ENCODE measurements at places on chromosomes 12 and 14.

DNA sequence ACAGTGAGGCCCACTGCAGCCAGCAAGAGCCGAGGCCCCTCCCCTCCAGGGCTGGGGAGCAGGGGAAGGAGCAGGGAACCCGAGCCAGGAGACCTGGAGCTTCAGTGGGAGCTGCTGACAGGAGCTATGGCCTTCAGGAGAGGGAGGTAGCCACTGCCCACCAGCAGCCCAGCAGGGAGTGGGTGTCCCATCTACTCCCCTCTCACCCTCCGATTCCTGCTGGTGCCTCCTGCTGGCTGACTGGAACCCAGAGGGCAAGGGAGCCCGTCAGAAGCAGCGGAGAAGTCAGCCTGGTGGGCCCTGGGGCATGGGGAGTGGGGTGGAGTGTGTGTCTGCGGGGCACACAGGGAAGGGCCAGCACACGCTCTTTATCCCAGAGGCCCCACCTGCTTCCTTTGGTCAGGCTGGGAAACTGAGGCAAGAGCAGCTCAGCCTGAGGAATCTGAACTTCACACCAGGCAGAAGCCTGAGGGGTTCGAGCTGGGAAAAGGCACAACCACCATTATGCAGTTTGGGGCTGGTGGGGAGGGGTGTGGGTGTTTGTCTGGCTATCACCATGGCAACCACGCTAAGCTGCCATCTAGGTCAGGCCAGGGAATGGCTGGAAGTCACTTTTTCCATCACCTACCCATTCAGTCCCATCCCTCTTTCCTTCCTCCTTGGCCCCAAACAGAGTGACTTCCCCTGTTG, 36.8 kb upstream of the PLEKHG6 start:
- no peak for DNase-seq

GRCh38 chr14:50501642-50502041, 30.7 kb downstream of the MAP4K5 start:
- no peak for DNase-seq

DNA sequence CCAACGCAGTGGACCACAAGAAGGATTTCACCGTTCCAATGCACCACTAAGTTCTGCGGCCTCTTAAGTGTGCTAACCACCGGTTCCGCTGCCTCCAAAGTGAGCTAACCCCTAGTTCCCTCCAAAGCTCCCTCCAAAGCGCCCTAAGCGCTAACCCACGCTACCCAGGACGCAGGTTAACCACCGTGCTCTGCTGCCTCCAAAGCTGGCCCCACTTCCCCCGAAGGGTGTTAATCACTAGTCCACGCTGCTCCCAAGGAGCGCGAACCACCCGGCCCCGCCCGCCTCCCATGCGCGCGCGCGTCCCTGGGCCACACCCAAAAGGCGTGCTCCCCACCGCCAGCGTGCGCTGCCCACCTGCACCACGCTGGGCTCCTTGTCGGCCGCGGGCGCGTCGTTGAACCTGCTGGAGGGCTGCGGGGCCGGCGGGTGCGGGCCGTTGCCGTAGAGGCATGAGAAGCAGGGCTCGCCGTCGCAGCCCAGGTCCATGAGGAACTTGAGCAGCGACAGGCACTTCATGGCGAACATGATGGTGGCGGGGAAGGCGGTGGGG, 11.7 kb downstream of the FAM181A start:
- no peak for DNase-seq

- DNase-seq = peak; percentile 65
These were observed 63.1 kb downstream of the ARL6IP4 start for GRCh38 chr12:123043536-123044001.

GRCh38 chr12:23704992-23705943, 244.2 kb downstream of the SOX5 start:
- DNase-seq = no peak

DNA sequence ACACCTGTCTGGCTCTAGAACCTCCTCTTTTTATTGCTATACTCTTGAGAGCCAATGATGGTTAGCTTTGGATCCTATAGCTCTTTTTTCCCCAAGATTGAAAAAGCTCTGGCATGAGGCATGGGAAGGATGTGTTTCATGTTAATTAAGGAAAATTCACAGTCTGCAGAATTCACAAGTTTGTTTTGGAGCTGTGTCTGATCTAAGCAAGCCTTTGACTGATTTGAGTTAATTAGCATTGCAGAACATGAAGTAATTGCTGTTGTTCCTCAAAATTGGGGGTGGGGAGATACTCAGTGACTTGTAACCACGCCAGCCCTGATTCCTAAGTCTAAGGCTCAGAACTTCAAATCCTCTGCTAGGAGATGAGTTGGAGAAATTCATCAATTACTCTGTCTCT, 205.0 kb downstream of the SUDS3 start:
- DNase-seq = no peak

- no peak for DNase-seq
These were observed 25.2 kb downstream of the DAAM1 start for GRCh38 chr14:59213368-59214315.

DNA sequence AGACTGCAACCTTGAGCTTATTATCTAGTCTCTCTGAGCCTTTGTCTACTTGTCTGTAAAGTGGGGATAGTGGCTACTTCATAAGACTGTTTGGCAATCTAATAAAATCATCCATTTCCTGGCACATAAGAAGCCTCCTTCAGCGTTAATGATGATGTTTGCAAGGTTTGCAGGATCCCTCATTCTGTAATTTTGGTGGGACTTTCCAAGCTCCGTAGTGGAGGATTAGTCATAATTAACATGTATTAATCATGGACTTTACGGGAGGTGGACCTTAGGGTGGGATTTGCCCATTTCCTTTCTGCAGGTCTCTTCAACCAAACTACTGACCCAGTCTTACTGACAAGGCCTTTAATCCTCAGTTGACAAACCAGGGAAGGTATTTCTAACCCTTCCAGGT, 66.2 kb downstream of the NTF3 start:
- no peak for DNase-seq

GRCh38 chr14:100317912-100318808, 5.0 kb upstream of the SLC25A47 start:
- peak; percentile 86 for DNase-seq

GRCh38 chr12:119681728-119682638, 14.1 kb downstream of the PRKAB1 start:
- DNase-seq = peak; percentile 44

GRCh38 chr14:29853272-29853671, 74.4 kb downstream of the PRKD1 start:
- DNase-seq = no peak

DNA sequence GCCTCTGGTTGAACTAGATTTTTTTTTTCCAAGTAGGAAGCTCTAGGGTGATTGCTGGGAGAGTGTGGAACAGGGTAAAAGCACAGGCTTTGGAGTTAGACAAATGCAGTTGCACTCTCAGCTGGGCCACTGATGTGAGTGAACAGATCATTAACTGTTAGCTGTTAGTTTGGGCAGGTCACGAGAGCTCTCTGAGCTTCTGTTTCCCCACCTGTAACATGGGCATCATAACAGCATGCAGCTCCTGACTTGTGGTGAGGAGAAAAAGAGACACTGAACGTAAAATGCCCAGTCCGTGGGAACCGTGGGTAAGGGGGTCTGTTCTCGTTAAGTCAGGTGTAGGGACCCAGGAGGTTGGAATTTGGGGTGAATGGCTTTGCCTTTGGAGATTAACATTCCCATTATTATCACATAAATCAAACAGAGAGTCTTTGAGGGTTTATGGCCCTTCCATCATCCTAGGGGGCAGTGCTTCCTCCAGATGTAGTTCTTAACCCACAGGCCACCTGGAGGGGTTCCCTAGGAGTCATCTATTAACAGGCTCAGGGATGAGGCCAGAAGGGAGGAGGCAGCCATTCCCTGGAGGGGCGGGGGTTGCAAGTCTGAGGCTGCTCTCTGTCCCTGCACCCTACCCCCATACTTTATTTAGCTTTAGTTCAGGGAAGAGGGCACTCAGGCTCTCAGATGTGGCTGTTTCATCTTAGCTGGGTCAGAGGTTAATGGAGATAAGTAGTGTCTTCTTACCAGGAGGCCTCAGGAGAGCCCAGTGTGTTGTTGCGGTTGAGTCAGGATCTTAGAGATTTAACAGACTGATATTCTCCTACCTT, 135.2 kb downstream of the DACT1 start:
- no peak for DNase-seq

GRCh38 chr12:91380631-91381030, 198.0 kb upstream of the DCN start:
- no peak for DNase-seq

- no peak for DNase-seq
These were observed 136.3 kb upstream of the TMPO start for GRCh38 chr12:98379106-98379505.

DNA sequence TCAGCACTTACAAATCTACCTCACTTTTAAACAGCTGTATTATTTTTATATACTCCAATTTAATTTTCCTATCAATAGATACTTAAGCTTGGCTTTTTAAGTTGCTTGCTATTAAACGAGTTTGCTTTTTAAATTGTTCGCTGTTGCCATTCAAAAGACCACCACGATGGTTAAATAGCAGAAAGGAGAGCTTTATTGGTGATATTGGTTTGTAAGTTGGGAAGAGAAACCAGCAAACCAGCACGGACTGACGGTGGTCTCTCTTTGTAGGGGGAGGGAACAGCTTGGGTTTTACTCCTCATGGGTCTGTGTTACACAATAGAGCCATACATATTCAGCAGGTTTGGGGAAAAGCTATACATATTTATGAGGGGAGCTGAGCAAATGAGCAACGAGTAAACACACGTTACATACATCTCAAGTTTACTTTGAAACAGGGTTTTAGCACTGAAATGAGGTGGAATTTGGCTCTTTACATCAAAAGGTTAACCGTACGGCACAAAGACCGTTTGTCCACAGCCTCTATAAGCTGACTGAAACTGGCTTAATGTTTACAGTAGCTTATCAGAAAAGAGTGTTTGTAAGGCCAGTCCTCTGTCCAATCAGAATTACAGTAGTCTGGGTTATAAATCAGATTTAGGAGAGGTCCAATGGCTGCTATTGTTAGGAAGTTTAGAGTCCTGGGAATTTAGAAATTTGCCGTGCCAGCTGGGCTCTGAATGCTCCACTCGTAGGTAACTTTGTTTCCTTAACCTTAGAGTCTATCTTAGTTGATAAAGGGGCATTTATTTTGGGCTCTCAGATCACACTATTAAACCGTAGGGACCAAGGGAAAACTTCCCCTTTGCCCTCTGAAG, 69.7 kb upstream of the DHRS4 start:
- no peak for DNase-seq

DNA sequence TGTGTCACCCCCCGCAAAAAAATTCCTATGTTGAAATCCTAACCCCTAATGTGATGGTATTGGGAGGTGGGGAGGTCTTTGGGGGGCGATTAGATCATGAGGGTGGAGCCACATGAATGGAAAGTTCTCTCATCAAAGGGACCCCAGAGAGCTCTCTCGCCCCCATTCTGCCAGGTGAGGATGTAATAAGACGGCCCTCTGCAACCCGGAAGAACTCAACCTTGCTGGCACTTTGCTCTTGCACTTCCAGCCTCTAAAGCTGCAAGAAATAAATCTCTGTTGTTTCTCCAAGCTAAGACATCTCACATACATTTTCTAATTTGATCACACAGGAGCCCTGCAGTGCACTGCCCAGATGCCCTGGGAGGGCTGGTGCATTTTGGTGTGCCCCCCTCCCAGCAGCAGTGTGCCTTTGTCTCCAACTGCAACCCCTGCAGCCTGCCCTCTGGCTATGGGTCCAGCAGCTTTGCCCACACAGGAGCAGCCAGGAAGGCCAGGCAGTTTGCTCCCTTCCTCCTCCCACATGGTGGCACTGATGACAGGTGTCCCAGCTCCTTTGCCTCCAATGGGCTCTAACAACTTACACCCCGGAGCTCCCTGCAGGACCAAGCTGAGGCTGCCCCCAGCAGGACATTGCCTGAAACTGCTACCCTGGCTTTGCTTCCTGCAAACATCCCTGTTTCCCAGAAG, 59.3 kb downstream of the C14orf132 start:
- DNase-seq = peak; percentile 49

DNA sequence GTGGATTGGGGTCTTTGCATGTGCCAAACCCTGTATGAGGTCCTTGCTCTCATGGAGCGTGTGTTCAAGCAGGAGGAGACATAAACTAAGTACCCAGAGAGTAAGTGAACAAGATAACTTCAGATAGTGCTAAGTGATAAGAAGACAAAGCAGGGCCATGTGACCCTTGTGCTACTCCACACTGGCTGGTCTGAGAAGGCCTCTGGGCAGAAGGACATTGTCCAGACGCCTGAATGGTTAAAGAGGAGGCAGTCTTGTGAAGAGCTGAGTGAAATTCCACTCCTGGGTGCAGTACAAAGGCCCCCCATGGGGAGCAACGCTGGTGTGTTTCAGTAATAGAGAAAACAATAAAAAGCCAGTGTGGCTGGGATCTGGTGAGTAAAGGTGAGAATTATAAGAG, 93.3 kb upstream of the RIC8B start:
- no peak for DNase-seq

DNA sequence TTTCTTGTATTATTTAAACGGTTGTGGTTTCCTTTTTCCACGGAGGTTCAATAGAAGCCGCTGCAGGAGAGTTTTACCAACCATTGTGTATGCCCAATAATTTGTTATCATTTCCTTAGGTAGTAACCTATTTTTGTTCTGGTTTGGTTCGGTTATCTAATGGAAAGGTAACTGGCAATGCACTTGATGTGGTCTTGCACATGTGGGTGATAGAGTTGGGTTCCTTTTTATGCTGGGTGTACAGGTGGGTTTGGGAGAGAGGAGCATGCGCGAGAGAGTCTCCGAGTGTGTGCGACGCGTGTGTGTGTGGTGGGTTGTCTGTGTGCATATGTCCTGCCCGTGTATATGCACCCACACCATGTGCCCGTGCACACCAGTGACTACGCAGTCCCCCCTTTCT, 102.7 kb upstream of the FKBP4 start:
- DNase-seq = peak; percentile 9

DNA sequence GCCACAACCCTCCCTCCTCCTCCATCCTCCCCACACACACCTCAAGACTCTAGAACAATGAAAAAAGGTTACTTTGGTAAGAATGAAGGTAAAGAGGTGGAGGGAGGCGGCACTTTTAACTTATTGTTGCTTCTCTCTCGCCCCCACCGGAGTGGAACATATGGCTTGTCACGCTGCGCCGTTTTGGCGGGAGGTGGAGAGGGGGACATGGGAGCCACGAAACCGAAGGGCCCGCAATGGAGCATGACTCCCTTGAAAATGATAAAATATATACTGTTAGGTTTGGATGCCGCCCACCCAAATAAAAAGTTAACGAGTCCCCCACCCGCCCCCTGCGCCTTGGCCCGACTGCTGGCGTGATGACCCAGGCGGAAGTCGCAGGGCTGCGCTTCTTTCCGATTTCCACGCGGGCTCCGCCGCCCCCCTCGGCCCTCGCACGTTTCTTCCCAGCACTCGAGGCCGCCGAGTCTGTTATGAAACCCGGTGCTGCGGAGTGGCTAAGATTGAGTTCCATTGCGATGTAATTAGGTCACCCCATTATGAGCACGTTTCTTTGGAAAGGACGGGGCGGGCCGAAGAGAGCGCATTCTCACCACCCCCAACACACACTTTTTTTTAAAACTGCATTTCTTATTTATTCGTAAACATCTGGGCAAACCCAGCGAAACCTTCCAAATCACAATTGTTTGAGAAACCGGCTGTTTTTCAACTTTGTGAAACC, 1.4 kb upstream of the ZFP36L1 start:
- peak; percentile 67 for DNase-seq
